ENCODE measurements at places on chromosomes 6 and 20. TPM values are rescaled to one million over a fixed set of nuclear protein-coding genes. Genes with fewer than 3 reads are reported as not detected.

DSE gene
- 33.4 TPM for polyA plus RNA-seq

LAMA4 gene
- polyA plus RNA-seq, result 144 TPM

SAMD3 gene
- polyA plus RNA-seq, result 0.58 TPM

B3GALT4 gene
- 2.1 TPM for polyA plus RNA-seq

PRELID3B gene
- 39.3 TPM for polyA plus RNA-seq

SNAI1 gene
- 10.5 TPM for polyA plus RNA-seq

Measured in muscle of leg (tissue), 16 donors.